ENCODE measurements at places on chromosomes 3 and 15.

DNA sequence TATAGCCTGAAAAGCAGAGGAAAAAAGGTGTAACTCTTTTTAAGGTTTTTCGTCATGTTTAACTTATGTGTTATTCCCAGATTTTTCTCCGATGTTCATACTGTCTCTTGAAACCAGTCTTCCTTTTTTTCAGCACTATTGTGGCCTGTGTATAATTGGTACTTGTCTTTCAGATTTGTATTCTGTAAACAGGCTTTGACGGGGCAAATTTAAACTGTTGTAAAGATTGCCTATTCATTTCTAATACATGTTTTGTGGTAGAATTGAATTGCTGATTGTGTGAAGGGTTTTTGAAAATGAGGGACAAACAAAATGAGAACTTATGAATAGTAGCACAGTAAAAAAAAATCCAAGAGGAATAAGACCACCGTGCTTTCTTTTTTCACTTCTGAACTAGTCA is 33.6 kb downstream of the AKAP13 start:
- DNase-seq = no peak

- DNase-seq = no peak
These were observed 87.0 kb downstream of the CD200R1L start for GRCh38 chr3:112759681-112760080.

DNA sequence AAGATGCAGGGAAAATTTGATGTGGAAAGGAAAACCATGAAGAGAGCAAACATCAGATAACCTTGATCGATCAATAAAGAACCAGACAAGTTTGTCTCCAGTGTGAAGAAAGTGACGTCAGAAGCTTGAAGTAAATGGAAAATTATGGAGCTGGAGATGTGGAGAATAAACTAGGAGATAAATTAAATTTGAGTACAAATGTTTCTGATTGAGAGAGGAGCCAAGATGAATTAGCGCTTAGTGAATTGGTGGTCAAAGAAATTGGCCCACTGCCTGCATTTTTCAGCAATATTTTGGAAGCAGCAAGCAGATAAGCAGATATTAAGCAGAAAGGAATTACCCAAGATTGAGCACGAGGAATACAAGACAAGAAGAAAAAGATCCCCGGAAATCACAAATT is 567.3 kb upstream of the ZNF385D start:
- no peak for DNase-seq

- no peak for DNase-seq
These were observed 101.5 kb downstream of the MYRIP start for GRCh38 chr3:39910826-39911464.

DNA sequence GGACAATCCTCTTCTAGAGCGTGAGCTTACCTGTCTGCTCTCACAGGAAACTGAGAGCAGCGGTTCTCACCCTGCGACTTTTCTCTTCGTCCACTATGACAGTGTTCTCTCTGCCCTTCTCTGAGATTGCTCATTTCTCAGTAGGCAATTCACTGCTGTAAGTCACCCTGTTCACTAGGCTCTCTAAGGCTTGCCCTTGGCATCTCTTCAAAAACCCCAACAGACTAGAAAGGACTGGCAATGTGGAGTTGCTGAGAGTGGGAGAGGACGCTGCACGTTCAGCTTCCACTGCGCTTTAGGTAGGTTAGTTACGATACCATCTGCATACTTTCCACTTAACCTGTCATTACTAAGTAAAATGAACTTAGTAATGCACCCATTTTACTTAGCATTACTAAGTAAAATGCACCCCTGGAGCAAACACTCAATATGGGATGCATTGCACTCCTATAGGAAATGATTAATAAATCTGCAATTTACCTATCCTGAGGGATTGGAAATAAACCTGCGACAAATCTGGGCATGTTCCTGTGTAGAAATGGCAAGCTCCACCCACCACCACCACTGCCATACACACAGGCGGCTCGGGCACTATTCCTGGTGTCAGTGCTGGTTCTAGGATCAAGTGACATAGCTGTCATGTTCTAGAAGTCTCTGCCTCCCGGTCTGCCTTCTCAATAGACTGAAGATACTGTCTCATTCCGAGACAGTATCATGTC is 21.4 kb downstream of the XPC start:
- no peak for DNase-seq

DNA sequence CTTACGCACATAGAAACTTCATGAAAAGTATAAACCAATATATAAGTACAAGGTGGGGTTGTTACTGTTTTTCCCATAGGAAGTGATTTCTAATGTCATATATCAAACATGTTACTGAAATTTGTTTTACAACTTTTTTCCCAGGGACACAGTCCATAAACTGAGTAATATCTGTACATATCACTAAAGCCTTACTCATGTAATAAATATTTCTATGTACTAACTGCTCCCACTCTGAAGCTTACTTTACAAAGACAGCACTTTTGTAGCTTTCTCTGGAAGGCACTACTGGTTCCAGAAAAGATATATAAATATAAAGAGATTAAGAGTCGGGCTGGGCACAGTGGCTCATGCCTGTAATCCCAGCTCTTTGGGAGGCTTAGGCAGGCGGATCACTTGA is 91.7 kb downstream of the MYO5A start:
- no peak for DNase-seq

DNA sequence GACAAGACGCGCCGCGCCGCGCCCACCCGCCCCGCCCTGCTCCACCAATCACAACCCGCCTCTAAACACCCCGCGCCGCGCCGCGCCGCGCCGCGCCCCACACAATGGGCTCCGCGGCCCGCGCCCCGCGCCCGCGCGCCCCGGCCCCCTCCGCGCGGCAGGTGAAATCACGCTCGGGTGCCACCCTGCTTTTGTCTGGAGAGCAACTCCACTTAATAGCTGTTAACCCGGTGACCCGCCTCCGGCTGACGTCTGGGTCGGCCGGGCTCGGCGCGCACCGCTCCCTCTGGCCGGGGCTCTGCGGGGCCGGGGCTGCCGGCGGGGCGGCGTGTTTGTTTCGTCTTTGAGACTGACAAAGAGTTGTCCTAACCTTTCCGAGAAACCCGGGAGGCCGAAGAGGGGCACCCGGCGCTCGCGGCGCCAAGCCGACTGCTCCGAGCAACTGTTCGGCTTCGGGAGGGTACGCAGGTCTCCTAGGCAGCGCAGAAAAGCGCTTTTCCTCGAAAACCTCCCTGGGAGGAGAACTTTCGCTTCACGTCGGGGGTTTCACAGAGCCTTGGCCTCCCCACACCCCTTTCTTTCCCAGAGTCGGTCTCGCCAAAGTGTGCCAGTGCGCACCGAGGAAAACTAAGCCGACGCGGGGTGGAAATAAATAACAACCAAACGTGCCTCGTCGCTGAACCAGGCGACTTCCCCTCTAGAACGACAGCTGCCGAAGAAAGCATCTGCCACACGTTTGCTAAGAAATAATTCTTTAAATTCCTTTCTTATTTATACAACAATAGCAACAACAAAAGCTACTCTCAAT is 518.4 kb downstream of the FOXP1 start:
- DNase-seq = no peak

Measured in CMK (cell line).